ENCODE measurements at places on chromosomes 1 and 21.

GRCh38 chr21:33268737-33269441 is 2.7 kb downstream of the IL10RB start:
- DNase-seq: peak; percentile 88

GRCh38 chr1:23664837-23665795 is 26.5 kb upstream of the RPL11 start:
- no peak for DNase-seq

- DNase-seq: no peak
Observed at GRCh38 chr1:36542024-36542961, 59.6 kb upstream of the CSF3R start.

DNA sequence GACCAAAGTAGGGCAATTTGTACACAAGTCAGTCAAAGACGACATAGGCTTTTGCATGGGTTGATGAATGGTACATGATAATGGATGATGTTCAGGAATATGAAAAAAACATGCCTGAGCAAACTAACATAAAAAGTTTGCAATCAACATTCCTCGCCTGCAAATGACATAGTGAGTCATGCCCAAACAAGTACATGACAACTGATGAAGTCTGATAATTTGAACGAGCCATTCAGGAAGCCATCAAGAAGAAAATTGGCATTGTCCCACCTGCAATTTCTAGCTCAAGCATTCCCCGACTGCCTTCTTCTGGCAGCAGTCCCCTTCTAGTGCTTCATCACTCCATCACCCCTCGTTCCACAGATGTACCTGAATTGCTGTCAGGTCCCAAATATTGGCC is 118.4 kb upstream of the NR5A2 start:
- no peak for DNase-seq

DNA sequence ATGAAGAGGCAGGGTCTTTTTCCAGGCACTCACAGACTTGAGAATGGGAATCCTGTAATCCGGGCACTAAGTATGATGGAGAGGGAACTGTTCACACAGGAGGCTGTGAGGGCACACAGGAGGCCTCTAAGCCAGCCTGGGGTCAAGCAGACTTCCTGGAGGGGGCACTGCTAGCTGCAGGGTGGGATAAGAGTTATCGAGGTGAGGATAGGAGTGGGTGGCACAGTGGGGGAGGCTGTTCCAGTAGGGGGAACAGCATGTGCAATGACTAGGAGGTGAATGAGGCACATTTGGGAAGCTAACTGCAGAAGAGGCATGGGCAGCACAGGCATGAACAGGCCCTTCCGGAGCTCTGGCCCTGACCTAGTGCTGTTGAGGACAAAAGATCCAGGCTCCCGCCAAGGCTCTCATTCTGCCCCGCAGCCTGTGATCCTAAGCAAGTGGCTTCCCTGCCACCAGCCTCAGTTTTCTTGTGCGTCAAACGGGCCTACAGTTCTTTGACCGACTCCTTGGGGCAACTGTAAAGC is 216.7 kb downstream of the TRABD2B start:
- no peak for DNase-seq

DNA sequence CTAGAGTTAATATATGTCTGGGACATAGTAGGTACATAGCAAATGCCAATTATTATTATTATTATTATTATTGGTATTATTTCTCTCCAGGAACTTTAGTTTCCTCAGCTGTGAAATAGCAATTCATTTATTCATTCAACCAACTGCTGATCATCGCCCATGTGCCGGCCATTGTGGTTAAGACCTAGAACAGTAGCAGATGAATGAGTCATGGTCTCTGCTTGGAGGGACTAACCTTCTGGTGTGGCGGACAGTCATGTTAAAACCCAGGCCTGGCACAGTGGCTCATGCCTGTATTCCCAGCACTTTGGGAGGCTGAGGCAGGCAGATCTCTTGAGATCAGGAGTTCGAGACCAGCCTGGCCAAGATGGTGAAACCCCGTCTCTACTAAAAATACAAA is 23.8 kb upstream of the LDLRAP1 start:
- no peak for DNase-seq

- no peak for DNase-seq
Observed at GRCh38 chr1:83546874-83547273, 452.1 kb downstream of the TTLL7 start.

DNA sequence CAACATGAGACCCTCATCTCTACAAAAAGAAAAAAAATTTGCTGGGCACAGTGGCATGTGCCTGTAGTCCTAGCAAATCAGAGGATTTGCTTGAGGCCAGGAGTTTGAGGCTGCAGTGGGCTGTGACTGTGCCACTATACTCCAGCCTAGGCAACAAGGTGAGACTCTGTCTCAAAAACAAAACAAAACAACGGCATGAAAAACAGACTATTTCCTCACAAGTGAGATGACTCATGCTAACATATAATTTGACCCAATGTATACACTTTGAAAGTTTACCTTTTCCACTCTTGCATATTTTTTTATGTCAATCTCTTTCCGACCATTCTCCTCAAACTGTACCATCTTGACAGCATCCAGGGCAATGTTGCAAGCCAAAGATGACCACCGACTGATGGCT is 17.5 kb downstream of the CCT3 start:
- DNase-seq: no peak

DNA sequence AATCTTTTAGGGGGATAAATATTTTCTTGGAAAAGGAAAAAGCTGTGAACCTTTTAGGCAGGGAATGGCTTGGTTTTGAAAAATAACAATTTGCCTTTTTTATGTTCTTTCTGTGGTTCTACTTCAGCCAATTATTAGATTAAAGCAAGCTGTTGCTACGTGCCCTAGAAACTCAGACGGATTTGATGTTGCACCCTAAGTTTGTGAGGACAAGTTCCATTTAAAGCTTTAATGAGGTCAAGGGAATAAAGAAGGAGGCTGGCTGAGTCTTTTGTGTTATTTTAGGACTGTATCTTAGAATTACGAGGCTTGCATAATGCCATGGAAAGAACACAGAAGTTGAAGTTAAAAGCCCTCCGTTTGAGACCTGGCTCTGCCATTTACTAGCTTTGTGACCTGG is 216.9 kb downstream of the NUF2 start:
- no peak for DNase-seq

- DNase-seq: no peak
Observed at GRCh38 chr1:228157729-228158126, 7.9 kb upstream of the IBA57 start.

GRCh38 chr1:178774263-178774662 is 49.2 kb downstream of the RALGPS2 start:
- DNase-seq: no peak

DNA sequence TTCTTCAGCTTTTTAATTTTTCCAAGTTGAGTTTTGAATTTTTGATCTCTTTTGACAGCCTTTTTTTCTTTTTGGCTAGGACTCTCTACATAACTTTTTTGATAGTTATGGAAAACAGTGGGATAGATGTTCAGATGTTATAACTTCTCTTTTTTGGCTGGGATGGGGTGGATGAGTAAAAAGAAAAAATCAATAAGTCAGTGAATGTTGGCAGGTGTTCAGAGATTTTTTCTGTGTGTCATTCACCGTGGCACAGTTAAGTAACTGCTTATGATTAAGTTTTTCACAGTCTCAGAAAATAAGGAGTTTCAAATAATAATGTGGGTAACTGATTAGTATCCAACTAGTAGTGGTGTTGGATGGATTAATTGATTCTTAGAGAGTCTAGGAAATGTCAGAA is 24.0 kb downstream of the HS2ST1 start:
- no peak for DNase-seq

GRCh38 chr1:54424398-54424797 is 18.2 kb upstream of the SSBP3 start:
- no peak for DNase-seq

- no peak for DNase-seq
Observed at GRCh38 chr1:234908571-234908970, 220.1 kb downstream of the TOMM20 start.

GRCh38 chr1:205523261-205523890 is 18.9 kb downstream of the CDK18 start:
- no peak for DNase-seq

DNA sequence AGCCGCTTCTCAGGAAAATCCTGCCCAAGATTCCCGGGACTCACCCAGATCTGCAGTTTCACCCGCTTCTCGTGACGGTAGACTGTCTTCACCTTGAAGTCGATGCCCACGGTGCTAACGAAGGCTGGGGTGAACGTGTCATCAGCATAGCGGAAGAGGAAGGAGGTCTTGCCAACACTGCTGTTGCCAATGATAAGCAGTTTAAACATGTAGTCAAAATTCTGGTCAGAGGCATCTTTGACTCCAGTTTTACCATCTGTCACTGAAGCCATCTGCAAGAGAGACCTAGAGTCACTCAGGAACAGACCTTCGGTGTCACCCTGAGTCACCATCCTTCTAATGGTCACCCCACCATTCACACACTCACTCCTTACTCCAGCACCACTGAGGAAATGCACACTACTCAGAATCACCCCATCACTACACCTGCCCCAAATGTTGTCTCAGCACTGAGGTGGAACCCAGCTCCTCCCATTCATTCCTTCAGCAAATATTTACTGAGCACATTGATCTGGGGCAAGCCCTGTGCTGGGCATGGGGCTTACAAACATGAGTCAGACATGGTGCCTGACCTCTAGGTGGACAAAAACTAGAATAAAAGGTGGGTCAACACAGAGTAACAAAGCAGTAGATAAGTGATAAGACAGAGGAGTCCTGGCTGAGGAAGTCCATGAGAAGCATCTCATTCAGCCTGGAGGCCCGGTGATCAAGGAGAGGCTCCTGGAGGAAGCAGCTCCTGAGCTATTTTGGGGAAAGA is 13.5 kb downstream of the RAB3B start:
- no peak for DNase-seq

DNA sequence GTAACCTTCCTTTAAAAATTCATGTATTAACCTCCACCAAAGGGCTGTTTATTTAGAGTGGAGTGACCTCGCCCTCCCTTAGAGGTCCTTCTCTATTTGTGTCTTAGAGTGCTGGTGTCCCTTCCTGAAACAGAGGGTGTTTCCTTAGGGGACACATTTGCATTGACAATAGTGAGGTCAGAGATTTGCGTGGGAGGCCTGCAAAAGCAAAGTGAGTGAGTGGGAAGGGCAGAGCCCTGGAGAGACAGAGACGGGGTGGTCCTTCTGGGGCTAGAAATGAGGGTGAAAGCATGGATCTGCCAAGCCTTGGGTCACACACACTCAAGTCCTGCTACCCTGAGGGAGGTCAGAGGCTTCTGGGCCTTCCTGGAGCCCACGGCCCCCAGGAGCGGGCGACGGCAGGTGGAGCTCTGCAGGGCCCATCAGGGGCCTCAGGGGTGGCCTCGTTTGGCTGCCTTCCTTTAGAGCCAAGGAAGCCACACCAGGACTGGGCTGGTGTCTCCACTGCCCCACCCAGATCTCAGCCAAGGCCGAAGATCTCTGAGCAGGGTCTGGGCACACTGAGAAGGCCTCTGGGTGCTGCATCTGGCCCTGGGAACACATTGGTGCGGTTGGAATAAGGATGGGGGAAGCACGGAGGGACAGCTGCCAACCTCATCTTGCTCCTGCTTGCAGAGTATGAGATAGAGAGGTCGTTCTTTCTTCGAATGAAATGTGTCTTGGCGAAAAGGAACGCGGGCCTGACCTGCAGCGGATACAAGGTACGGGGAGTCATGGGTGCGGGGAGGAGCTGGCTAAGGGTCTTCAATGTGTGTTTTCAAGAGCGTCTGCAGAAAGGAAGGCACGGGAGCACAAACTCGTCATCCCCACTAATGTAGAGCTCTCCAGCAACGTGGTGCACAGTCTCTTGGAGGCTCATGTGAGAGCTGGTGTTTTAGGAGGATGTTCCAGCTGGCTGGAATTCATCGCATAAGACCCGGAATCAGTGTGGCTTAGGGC is 23.8 kb downstream of the SIM2 start:
- no peak for DNase-seq

GRCh38 chr1:39174390-39175081 is 30.0 kb upstream of the MACF1 start:
- DNase-seq: no peak

DNA sequence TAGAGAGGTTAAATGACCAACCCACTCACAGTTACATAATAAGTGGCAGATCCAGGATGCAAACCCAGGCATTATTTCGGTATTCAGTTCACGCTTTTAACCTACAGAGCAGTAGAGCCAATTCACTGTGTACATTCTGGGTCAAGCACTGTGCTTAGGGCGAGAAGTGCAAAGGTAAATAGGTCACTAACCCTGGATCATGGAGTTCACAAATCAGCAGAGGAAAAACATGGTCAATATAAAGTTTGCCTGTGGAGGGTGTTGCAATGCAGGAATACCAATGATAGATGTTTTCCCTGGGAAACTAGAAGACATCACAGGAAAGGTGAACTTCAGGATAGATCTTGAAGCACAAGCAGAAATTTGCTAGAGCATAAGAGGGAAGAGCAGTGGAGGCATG is 253.4 kb upstream of the NFIA start:
- DNase-seq: no peak

DNA sequence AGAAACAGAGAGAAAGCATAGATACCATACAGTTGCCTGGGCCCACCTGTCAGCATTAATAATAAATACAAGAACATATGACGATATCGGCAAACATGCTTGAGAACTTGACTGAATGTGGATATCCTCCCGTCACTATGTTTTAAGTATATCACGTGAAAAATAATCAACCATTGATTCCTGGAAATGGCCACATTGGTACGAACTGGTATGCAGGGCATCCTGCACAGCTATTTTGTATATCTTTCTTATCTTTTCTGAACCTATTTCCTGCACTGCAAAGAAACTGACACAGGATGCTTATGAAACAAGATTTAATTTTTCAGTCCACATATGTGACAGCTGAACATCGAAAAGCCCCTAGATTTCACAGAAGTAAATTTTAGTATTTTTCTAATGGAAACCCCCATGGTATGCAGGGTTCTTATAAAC is 22.8 kb upstream of the RGS1 start:
- no peak for DNase-seq

GRCh38 chr1:62685431-62685859 is 2.7 kb downstream of the DOCK7 start:
- no peak for DNase-seq

DNA sequence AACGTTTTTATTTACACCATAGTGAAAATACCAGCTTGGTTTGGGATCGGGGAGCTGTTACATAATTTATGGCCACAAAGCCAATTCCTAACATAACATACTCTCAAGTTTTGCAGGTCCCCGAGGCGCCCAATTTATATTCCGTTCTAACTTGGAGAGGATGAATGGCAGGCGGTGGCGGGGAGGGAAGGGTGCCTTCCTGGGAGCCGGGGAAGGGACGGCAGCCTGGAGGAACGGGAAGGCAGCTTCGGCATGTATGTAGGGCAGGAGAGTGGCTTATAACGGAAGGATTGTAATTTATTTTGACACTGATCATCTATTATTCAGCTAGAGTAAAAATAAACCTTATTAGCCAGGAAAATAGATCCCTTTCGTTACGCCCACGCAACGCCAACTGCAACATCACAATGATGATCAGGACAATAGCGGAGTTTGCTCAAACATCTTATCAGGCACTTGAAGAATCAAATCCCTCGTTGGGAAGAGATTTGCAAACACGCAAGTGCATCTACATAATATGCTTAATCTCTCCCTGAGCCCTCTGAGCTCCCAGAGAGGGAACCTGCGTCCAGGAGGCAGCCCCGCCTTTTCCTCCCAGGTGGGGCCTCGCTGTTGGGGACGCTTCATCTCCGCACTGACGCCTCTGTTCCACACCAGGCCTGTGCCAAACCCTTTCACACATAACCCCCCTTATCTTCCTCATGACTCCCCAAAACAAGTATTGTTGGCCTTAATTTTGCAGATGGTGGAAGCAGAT is 93.7 kb upstream of the C1orf174 start:
- no peak for DNase-seq

GRCh38 chr1:18954270-18955071 is 2.0 kb downstream of the IFFO2 start:
- DNase-seq: no peak

GRCh38 chr21:34887725-34888568 is 161.2 kb downstream of the RUNX1 start:
- DNase-seq: peak; percentile 40

Measured in GM12864 (cell line).